Activated naive CD8-positive, alpha-beta T cell treated with anti-CD3 and anti-CD28 coated beads, Interleukin-2, amount 50 U/mL, for 16 hours (primary cell): ENCODE measurements at places on chromosomes 5 and 9.
A peak's percentile ranks its signal among the peaks of the same experiment; 100 is the strongest.

- no peak for DNase-seq
Observed at GRCh38 chr5:54908774-54909525, 76.4 kb downstream of the ESM1 start.

DNA sequence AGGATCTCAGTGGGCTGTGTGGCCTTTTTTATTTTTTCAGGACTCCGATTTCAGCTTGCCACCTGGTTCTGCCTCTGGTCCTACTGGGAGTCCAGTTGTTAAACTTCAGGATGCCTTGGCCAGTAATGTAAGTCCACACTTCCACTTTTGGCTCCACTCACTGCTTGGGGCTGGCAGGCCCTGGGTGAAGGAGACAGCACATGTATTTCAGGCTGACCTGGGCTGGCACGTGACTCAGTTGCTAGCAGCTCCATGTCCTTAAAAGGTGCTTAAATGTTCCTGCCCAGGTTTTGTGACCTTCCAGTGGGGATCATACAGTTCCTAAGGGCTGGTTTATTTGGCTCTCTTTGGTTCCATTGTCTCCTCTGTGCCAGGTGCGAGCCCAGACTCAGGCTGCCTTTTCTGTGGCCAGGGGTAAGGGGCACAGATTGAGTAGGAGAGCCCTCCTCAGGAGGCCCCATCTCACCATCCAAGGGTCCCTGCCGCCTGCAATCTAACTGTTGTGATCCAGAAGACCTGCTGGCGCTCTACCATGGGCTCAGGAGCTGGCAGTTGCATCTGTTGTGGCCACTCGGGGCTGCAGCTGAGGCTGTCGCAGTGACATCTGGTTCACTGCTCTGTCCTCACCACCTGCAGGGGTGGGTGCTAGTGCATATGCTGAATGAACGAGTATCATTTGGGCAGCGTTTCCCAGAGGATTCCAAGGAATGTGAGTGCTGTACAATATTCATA is 19.2 kb upstream of the POMT1 start:
- no peak for DNase-seq

DNA sequence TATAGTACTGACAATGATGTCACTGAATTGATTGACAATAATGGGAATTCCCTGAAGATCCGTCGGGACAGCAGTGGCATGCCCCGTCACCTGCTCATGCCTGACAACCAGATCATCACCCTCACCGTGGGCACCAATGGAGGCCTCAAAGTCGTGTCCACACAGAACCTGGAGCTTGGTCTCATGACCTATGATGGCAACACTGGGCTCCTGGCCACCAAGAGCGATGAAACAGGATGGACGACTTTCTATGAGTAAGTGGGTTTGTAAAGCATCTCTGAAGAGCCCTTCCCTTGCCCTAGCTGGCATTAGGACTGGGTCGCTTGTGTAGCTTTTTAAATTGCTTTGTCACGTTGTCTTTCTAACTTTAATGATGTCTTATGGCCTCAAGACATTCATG is 72.7 kb upstream of the WWC1 start:
- no peak for DNase-seq

GRCh38 chr9:23555851-23556250 is 270.2 kb downstream of the ELAVL2 start:
- DNase-seq: no peak

- no peak for DNase-seq
Observed at GRCh38 chr5:137565450-137565849, 66.3 kb upstream of the SPOCK1 start.

GRCh38 chr5:16897800-16898199 is 38.3 kb downstream of the MYO10 start:
- no peak for DNase-seq

GRCh38 chr5:133624316-133624715 is 12.0 kb upstream of the FSTL4 start:
- DNase-seq: no peak

DNA sequence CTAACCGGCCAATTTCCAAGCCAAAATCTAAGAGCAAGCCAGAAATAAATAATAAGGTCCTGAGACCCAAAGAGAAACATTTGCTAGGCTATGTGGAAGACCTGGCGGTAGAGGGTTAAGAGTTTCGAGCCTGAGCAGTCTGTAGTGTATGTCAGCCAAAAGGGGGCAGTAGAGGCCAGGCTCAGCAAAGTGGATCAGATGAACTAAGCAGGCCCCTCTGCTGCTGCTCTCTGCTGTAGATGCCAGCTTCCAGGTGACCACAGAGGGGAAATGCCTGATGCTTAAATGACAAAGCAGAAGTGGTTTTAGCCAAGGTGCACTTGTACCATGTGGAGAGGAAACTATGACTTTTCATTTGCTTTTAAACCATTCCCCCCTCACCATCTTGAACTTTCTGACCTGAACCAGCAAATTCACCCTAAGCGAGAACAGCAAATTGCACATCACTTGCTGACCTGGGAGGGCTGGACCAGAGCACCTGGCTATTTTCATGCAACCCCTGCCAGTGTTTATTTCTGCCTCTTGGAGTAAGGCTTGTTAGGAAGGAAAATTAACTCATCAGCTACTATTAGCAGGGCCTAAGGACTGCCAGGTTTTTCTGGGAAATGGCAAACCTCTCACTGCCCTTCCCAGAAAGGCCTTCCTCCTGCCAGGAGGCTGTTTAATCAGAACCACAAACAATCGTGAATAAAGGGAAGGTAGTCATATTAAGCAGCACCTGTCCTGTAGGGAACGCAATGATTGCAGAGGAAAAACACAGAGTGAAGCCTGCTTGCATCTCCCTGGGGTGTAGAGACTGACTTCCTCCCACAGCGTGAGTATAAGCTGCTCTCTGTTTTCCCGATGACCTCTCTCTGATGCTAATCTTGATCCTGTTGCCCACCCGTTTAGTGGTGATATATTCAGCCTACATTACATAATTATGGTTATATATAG is 818.2 kb downstream of the TLR4 start:
- DNase-seq: no peak

GRCh38 chr9:109992293-109992692 is 212.3 kb downstream of the PALM2AKAP2 start:
- no peak for DNase-seq

- DNase-seq: no peak
Observed at GRCh38 chr9:13352451-13352979, 73.0 kb upstream of the MPDZ start.

GRCh38 chr5:173429489-173430150 is 101.4 kb upstream of the STC2 start:
- no peak for DNase-seq

GRCh38 chr5:113103330-113103729 is 126.7 kb downstream of the DCP2 start:
- no peak for DNase-seq

GRCh38 chr5:155878991-155879575 is 447.9 kb upstream of the SGCD start:
- DNase-seq: no peak

DNA sequence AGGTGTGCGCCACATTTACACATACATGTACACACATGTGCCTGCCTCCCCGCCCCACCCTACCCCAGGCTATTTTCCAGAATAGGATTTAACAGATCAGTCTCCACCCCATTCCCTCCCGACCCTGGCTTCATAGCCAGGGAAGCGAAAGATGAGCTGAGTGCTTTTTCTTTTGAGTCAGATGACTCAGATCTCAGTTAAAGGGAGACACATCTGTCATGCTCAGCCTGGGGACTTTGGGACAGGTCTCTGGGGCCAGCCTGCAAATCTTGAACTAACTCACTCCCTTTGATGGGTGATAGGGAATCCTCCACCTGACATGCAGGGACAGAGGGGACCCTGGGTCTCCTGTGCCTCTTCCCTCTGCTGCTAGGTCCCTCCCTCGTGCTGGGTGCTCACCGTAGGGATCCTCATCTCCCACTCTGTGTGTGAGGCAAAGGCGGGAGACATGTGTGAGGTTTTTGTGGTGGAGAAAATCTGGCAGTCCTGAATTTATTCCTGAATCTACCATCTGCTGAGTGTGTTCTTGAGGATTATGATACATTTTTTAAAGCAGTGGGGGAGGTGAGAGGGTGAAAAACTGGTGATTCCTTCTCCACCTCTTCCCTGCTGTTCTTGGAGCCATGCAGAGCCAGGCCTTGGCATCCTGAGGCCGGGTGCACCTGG is 37.7 kb downstream of the NEUROG1 start:
- DNase-seq: no peak

GRCh38 chr5:122896598-122897282 is 51.3 kb downstream of the SNX24 start:
- DNase-seq: no peak

DNA sequence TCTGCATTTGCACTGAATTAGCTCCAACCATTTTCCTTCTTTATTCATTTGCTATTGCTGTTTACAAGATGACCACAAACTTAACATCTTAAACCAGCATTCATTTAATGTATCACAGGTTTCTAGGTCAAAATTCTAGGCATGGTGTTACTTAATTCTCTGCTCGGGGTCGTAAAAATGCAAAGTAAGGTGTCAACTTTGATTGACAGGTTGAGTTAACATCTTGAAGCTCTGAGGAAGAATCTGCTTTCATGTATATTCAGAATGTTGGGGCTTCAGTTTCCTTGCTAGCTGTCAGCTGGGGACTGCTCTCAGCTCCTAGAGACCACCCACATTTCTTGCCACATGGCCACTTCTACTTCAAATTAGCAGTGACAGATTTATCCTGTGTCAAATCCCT is 348.7 kb upstream of the GRIN3A start:
- no peak for DNase-seq

DNA sequence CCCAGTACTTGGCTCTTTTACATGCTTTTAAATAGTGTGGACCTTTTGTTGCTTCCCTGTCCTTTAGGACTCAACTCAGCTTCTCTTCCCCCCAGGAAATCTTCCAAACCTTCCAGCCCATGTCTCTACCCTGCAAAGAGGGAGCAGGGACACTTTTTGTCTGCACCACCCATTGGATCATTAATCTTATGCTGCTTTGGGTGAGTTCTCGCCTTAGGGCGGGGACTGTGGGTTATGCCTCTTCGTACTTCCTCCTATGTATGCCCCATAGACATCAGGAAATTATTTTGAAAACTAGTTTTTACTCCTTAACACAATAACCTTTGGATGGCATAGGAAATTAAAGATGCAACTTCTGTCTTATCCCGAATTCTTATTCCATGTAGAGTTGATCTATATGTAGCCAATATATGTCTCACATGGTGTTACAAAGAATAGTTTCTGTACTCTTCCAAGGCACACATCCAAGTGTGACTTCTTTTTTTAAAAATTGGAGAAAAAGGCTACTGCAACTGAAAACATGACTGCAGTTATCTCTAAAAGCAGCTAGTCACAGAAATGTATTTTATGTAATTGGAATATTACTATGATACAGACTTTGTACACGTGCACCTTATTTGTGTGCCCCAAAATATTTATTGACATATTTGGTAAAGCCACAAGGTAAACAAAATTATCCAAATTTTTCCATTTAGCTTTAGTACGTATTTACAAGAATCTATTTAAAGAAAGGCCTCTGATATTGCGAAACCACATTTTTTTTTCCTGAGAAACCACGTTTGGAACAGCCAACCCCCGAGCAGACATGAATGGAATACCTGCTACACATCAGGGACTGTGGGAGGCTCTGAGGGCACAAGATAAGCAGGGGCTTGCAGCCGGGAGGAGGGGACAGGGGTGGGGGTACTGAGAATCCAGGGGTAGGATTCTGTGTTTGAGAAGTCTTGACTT is 133.6 kb downstream of the WDR41 start:
- DNase-seq: no peak

DNA sequence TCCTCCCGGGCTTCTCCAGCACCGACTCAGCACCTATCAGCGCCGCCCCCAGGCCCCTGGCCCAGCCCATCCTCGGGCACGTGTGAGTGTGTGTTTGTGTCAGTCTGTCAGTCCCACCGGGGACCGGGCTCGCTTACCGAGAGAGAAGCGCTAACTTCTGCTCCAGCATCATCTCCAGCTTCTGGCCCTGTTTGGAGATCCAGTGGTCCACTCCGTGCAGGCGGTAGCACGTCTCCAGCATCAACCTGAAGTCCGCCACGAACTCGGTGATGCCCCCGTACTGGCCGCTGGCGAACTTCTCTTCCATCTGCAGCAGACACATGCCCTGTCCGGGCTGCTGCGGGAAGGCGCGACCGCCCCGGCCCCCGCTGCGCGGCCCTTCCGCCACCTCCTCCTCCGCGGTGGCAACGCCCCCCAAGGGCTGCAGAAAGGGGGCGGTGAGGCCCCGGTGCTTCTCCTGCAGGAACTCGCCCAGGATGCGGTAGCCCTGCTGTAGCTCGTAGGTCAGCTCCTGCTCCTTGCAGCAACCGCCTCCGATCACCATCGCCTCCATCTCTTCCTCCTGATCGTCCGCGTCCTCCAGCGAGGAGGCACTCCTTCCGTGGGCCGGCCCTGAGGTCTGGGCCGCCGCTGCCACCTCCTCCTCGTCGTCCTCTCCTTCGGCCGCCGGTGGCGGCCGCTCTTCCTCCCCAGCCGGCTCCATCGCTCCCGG is 8.2 kb downstream of the RANBP6 start:
- peak; percentile 94 for DNase-seq

GRCh38 chr5:168030912-168031311 is 260.5 kb upstream of the WWC1 start:
- DNase-seq: no peak

DNA sequence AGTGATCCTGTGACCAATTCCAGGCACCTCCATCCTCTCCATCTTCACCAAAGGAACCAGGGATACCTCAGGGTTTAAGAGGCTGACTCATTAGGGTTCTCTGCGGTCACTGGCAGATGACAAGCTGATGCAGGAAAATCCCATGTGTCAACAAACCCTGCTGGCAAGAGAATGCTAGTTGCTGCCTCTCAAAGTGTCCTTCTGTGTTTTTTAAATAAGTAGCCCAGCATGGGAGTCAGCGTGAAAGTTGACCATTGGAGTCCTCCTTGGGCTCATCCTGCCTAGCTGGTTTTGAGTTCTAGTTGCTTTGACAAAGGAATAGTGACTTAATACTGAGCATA is 200.2 kb downstream of the SLIT3 start:
- no peak for DNase-seq

DNA sequence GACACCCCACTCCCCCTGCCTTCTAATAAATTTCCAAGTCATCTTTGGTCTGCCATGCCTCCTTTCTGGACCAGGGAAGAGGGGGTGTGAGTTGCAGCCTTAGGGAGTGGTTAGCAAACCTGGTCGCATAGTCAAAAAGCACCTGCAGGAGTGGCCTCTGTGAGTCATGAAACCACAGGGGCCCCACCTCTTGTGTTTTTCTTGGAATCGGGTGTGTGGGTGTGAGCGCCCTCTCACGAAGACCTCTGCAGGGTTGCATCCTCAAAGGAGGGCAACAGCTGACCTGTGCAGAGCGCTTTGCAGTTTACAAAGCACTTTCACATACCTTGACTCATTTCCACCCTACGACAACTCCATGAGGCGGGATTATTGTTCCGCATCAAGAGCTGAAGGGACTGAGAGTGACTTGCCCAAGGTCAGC is 36.8 kb upstream of the TEX48 start:
- peak; percentile 84 for DNase-seq

GRCh38 chr5:137696481-137696880 is 39.4 kb downstream of the KLHL3 start:
- DNase-seq: peak; percentile 17
